NCI-H460 (cell line): ENCODE measurements at places on chromosomes 11 and 22. TPM values are rescaled to one million over a fixed set of nuclear protein-coding genes. Genes with fewer than 3 reads are reported as not detected.

SHANK2 gene
- total RNA-seq = 5.3 and 6.8 TPM in 2 replicates

FIBP gene
- 89.6 and 109 TPM in 2 replicates for total RNA-seq

RAPSN gene
- total RNA-seq = 0.17 TPM in 1 of 2 replicates, not detected in the other

DNA sequence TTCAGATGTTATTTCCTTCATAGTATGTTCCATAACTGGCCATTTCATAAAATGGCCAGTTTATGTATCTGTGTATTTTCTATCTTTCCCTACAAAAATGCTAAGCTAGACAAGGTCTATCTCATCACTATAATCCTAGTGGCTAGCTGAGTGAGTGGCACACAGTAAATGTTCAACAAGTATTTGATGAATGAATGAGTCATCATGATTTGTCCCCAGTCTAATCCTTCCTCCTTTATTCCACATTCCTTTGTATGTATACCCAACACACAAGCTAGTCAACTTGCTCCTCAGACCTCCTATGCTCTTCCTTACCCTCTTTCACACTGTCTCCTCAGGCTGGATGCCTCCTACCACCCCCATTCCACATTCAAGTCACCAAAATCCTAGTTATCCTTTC lies 12.5 kb downstream of the APLNR start:
- no peak for DNase-seq

- peak; percentile 16 for DNase-seq
These were observed at the start of gene UBE2L6 for GRCh38 chr11:57567515-57568329. Gene UBE2L6 (minus strand): TSS chr11:57567672. CDS start chr11:57567611, 61 bp downstream.

ZNF70 gene
- 1.9 and 3.0 TPM in 2 replicates for total RNA-seq

DNA sequence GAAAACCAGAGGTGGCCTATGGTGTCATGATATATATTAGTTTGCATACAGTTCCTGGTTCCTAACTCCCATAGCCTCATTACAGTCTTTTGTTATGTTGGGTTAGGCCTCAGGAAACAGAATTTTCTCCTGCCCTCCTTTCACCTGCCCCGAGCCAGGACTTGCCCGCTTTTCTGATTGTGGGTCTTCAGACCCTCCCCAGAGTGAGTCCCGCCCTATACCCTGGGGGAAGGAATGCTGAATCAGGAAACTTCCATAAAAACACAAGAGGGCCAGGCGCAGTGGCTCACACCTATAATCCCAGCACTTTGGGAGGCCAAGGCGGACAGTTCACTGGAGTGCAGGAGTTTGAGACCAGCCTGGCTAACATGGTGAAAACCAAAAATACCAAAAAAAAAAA lies 70.9 kb downstream of the SLC35F2 start:
- DNase-seq = no peak

CHRDL2 gene
- not detected in 2 replicates for total RNA-seq

GRCh38 chr11:26700574-26701235 lies 21.2 kb downstream of the SLC5A12 start:
- DNase-seq = no peak

DRD4 gene
- total RNA-seq = 0.22 and 0.23 TPM in 2 replicates

LUZP2 gene
- total RNA-seq = 0.20 and 0.32 TPM in 2 replicates

DNA sequence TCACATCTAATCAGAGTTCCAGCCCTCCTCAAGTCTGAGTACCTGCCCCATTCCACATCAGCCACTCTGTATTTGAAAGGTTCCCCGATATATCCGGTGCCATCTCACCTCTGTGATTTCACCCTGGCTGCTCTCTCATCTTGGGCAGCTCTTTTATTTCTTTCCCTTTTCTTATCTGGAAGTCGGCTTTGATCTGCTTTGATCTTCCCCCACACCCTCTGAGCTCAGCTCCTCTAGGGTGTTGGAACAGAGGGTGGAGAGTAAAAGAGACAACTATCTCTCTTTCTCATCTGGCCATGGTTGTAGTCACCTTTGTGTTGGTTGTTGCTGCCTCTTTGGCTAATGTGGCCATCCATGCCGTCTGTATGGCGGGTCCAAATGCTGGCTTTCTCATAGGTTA lies 108.3 kb downstream of the ENTHD1 start:
- no peak for DNase-seq

GRCh38 chr11:124865902-124866851 lies 945 bp downstream of the ROBO3 start:
- peak; percentile 22 for DNase-seq

NTM gene
- total RNA-seq = 2.3 and 3.7 TPM in 2 replicates

DNA sequence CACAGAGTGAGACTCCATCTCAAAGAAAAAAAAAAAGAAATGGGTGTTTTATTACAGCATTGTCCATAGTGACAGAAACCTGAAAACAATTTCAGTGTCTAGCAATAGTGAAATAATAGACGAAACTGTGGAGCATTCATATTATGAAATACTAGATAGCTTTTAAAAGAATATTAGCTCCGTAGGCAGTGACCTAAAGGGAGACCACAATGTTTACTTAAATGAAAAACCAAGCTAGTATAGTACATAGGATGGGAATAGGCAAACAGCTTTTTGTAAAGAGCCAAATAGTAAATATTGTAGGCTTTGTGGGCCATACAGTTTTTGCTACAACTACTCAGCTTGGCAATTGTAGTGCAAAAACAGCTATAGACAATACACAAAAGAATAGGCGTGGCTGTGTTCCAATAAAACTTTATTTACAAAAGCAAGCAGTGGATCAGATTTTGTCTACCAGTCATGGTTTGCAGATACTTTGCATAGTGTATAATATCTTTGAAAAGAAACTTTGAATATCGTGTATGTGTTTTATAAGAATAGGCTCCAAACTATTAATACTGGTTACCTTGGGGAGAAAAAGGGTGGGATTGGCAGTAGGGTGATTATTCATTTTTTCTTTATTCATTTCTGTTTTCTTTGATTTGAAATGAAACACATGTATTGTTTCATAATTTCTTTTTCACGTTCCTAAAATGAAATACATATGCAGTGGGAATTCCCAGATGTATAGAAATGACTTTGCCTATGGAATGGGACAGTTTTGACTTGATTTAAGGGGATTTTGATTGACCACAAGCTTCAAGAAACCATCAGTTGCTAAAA lies 50.7 kb downstream of the PRR5L start:
- no peak for DNase-seq

GRCh38 chr11:8573777-8574176 lies 20.3 kb downstream of the STK33 start:
- DNase-seq = no peak

MAP6 gene
- total RNA-seq = 0.05 TPM in 1 of 2 replicates, not detected in the other

DNA sequence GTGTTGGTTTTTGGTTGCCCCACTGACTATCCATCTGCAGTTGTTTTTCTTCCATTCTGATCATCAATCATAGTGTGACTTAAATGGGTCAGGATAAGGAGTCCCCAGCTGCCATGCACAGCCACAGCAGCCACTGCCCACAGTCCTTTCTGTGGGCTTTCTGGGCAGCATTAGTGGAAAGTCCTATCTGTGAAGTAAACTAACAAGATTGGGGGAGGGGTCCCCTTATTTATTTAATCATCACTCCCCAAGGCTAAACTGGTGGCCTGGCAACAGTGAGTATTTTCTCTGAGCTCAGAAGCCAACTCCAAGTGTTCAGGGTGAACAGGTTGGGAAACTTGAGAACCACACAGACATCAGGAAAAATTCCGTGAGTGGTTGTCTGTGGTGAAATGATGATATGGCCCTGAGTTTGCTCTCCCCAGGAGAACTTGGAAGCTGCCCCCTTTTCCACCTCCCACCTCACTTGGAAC lies 145.0 kb downstream of the CCDC34 start:
- DNase-seq = no peak

GLYAT gene
- not detected in 2 replicates for total RNA-seq

PAMR1 gene
- not detected in 2 replicates for total RNA-seq
